ENCODE measurements at places on chromosomes 5 and 9.

GRCh38 chr9:33659921-33660320 is 135.4 kb upstream of the PRSS3 start:
- no peak for DNase-seq

DNA sequence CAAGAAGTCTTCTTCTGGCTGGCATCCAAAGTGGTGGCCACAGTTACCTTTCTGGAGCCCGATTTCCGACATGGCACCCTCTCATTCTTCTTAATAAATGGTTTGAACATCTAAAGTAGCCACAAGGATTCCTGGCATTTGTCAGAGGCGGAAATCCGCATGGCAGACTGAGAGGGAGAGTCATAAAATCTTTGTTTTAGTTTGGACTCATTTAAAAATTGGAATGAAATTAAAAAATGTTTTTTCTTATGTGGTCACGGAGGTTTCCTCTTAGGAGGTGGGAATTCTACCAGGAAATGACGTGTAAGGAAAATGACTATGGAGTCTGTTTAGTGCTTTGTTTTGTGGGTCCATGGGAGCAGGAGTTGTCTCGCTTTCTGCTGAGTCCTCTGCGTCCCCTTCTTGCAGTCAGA is 133.0 kb upstream of the PTCH1 start:
- DNase-seq = no peak

DNA sequence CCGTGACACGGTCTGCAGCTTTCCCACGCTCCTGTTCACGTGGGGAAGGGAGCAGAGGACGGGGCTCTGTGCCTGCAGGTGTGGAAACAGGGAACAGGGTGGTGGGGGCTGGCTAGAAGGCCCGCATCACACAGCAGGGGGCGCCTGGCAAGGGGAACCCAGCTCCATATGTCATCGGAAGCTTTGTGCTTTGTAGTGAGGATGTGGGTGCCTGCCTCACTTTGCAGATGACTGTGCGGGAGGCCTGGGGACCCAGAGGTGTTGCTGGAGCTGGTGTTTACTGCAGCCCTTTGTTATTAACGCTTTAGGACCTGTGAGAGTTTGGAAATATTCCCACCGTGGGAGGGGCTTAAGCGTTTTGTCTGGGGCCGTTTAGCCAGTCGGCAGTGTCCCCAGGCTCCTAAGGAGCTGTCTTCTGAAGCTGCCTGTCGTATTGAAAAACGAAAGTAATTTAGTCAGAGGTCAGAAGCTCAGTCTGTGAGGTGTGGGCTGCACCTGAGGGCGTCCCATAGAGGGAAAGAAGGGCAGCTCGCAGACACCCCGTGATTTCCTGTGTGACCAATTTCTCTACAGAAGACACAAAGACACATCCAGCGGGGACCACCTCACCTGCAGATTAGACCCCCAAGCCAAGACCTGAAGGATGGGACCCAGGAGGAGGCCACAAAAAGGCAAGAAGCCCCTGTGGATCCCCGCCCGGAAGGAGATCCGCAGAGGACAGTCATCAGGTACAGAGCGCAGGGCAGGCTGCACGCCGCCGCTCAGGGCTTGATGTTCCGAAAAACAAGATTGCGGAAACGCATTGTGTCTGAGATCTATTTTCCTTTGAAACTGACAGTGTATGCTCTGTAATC is 9.1 kb downstream of the MAN1B1 start:
- DNase-seq = no peak

DNA sequence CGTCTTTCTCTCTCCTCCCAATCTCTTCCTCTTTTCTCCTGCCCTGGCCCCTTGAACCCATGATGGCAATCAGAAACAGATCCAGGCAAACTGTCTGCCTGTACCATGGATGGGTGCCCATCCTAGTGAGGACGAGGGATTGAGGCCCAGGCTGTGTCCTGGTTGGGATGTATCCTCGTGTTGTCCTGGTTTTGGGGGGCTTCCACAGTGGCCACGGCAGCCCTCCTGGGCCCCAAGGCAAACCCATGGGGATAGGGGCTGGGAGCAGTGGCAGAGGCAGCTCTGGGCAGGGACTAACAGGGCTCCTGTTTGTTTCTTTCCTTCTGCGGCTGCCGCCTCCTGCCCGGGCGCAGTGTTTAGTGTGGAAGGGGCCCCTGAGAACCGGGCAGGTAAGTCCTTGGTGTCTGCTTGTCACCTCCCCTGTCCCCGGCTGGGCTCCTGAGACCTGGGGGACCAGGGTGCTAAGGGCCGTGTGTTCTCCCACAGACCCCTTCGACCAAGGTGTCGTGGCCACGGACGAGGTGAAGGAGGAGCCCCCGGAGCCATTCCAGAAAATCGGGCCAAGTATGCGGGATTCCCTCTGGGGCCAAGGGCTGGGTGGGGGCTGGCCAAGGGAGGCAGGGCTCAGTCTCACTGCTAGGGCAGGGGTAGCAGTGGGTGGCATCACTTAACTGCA is 70.0 kb downstream of the AMBP start:
- no peak for DNase-seq

GRCh38 chr5:139692679-139693308 is 44.6 kb downstream of the CXXC5 start:
- DNase-seq = no peak

DNA sequence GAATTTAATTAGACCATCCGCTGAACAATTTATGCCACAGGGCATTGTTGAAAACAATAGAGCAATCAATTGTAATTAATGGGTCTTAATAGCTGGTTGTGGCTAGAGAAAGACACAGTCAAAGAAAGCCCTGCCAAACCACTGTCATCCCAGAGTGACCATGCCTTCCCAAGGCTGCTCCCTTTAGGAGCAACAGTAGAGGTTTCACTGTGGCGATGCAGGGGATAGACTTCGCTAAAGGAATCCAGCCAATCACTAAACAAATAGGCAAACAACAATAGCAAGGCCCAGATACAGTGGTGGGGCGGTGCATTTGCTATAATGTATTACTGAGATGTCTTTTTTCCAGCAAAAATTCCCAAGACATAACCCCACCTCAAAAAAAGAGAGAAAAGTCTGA is 87.8 kb upstream of the SLC27A6 start:
- DNase-seq = no peak

- DNase-seq = no peak
Measured at GRCh38 chr5:128538250-128539037, 399 bp upstream of the FBN2 start.

DNA sequence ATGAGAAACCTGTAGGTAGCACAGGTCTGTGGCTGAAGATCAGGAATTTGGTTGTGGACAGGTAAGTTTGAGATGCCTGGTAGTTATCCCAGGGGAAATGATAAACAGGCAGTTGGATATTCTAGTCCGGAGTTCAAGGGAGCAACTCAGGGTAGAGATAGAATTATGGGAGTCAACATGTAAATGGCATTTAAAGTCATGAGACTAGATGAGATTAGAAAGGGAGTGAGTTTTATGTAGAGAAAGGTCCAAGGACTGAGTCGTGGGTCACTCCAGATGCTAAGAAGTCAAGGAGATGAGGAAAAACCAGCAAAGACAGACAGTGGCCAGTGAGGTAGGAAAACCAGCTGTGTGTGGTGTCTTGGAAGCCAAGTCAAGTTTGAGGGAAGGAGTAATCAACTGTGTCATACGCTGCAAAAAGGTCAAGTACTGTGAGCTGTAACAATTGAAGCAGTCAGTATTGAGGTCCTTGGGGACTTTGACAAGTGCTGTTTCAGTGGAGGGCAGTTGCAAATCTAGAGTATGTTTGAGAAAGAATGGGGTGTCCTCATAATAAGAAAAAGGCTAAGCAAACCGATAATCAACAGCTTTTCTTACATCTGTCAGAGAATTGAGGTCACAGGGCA is 18.2 kb downstream of the GNPDA1 start:
- DNase-seq = no peak

GRCh38 chr9:20526500-20527319 is 95.6 kb downstream of the MLLT3 start:
- no peak for DNase-seq

GRCh38 chr5:151014680-151015343 is 5.6 kb upstream of the GPX3 start:
- DNase-seq = no peak

- DNase-seq = no peak
Measured at GRCh38 chr5:138955671-138956295, 80.6 kb upstream of the LRRTM2 start.

DNA sequence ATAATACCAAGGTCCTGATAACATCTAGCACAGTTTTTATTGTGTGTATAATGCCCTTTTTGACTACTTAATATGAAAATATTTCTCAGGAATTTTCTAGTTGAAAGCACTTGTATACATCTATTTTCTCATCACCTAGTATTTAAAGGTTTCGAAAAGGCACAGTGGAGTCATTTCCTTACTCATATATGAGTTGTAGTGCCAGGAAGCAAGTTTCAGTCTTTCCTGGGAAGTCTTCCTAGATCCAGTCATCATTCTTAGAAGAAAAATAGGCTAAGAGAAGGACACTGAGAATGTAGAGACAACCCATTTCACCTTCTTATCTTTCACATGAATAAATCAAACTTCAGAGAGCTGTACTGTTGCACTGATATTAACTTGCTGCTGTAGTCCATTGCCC is 70.2 kb downstream of the SLC25A46 start:
- DNase-seq = no peak

- DNase-seq = no peak
Measured at GRCh38 chr5:67115246-67115645, 81.4 kb downstream of the CD180 start.

- no peak for DNase-seq
Measured at GRCh38 chr9:128781187-128782070, 5.6 kb upstream of the TBC1D13 start.

DNA sequence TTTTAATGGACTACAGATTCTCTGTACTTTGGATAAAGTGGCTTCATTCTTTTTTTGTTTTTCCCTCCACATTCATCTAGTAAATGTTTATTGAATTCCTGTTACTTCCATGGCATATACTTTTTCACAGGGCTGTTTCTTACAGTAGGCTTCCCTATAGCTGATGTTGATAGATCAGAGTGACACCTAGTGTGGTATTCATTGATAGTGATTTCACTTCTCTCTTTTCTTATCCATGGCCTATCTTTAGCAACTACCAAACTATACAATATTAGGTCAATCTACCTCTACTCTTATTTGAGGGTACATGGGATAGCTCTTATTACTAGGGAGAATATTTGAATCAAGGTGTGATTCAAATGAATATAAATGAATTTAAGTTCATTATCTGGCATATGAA is 35.8 kb downstream of the FSD1L start:
- DNase-seq = no peak

DNA sequence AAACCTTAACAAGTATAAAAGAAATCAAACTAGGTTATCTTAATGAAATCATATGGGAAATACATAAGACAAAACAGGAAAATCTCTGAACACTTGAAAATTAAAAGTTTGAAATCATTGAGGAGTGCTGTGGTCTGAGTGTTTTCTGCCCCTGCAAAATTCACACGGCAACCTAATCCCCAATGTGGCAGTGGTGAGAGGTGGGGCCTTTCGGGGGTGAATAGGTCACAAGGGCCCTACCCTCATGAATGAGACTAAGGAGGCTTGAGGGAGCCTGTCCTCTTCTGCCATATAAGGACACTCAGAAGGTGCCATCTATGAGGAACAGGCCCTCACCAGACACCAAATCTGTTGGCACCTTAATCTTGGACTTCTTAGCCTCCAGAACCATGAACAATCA is 10.7 kb downstream of the CAMSAP1 start:
- DNase-seq = no peak

GRCh38 chr5:98308231-98308630 is 465.2 kb upstream of the RGMB start:
- DNase-seq = no peak

DNA sequence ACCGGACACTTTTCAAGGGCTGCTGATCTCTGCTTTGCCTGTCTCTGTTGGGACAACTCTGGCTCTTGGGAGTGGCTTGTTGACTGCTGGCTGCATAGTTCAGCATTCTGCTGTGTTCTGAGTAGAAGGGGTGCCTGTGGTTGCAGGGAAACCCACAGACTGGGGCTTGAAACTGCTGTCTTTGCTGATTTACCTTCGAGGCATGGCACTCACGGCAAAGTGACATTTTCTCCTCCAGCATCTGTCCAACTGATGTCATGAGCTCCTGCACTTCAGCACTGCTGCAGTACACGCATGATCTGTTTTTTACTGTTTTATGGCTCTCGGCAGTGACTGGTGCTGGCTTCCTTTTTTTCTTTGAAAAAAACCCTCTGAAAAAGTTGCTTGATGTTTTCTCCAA is 69.2 kb downstream of the SPATA31D1 start:
- DNase-seq = no peak

- DNase-seq = no peak
Measured at GRCh38 chr5:156218367-156219158, 108.4 kb upstream of the SGCD start.

DNA sequence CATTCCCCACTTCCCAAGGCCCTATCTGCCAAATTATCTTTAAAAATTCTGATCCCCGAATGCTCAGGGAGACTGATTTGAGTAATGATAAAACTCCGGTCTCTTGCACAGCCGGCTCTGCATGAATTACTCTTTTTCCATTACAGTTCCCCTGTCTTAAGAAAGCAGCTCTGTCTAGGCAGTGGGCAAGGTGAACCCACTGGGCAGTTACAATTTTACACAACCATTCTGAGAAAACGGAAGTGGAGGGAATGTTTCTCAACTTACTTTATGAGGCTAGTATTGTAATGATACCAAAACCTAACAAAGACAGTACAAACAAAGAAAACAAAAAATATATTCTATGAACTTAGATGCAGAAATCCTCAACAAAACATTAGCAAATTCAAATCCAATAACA is 100.0 kb downstream of the MCTP1 start:
- no peak for DNase-seq

DNA sequence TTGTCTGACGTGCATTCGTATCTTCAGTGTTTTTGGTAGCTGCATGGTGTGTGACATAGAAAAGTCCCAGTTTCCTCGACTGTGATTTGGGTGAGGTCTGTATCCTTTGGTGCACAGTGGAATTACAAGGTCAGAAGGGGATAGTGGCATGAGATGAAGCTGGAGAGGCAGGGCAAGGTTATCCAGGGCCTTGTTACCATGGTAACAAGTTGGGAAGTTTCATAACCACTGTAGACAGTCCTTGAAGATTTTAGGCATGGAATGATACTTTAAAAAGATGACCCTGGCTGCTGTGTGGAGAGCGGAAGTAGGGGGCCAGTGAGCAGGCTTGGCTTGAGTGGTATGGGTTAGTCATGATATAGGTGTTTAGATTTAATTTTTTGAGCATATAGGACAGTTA is 11.9 kb downstream of the EHMT1 start:
- DNase-seq = no peak

GRCh38 chr9:124774129-124774978 is 2.6 kb upstream of the OLFML2A start:
- peak; percentile 84 for DNase-seq

GRCh38 chr5:36199620-36200019 is 42.1 kb downstream of the NADK2 start:
- DNase-seq = no peak

Measured in hematopoietic multipotent progenitor cell treated with erythropoietin and hydrocortisone succinate and interleukin-3 and kit ligand, for 8 days (in vitro differentiated cells).